Adipose tissue (tissue), 3 donors: ENCODE measurements at places on chromosomes 6 and 20. TPM values are rescaled to one million over a fixed set of nuclear protein-coding genes. Genes with fewer than 3 reads are reported as not detected.

Gene TINAG
- polyA plus RNA-seq, result not detected

Gene TMEM170B
- polyA plus RNA-seq, result 0.74 TPM

Gene RBM24
- 3.3 TPM for polyA plus RNA-seq

Gene FKBP5
- 356 TPM for polyA plus RNA-seq

Gene RWDD1
- 82.7 TPM for polyA plus RNA-seq

Gene LAMA4
- polyA plus RNA-seq, result 70.6 TPM

Gene REM1
- polyA plus RNA-seq, result 3.8 TPM

Gene RAET1G
- polyA plus RNA-seq, result 0.16 TPM

Gene SERPINB6
- 105 TPM for polyA plus RNA-seq

Gene CAGE1
- polyA plus RNA-seq, result not detected

Gene CASS4
- 0.26 TPM for polyA plus RNA-seq

Gene TMEM200A
- polyA plus RNA-seq, result 1.8 TPM

Gene WFDC5
- polyA plus RNA-seq, result not detected

Gene RNGTT
- polyA plus RNA-seq, result 1.7 TPM

Gene UBD
- 2.4 TPM for polyA plus RNA-seq

Gene KPNA5
- polyA plus RNA-seq, result 4.4 TPM

Gene EFCAB8
- polyA plus RNA-seq, result 0.09 TPM

Gene ASIP
- polyA plus RNA-seq, result 0.39 TPM

Gene CGA
- 0.08 TPM for polyA plus RNA-seq

Gene ADGRG6
- 1.3 TPM for polyA plus RNA-seq

Gene RAB32
- 44.1 TPM for polyA plus RNA-seq

Gene ANKRD66
- not detected for polyA plus RNA-seq

Gene SLCO4A1
- 37.8 TPM for polyA plus RNA-seq

Gene CD40
- 15.6 TPM for polyA plus RNA-seq

Gene BPIFB4
- polyA plus RNA-seq, result not detected

Gene IL17A
- not detected for polyA plus RNA-seq

Gene CLIC5
- polyA plus RNA-seq, result 11.0 TPM

Gene SNAP91
- 0.78 TPM for polyA plus RNA-seq

Gene THBD
- 106 TPM for polyA plus RNA-seq

Gene TP53TG5
- polyA plus RNA-seq, result not detected
